HTR-8/SVneo (cell line): ENCODE measurements at places on chromosomes 2 and 18.

DNA sequence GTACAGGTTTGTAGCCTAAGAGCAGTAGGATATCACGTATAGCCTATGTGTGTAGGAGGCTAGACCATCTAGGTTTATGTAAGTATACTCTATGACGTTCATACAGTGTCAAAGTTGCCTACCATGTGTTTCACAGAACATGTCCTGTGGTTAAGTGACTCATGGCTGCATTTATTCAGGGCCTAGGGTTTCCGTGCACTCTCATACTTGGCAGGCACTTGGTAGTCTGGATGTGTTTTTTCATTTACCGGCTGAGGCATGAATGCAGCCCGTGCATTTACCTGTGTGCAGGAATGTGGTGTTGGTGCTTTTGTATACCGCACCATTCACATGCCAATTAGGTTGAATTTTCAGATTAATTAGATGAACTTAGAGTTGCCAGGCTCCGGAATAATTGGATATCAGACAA is 43.4 kb downstream of the MYL12B start:
- DNase-seq: no peak

GRCh38 chr2:168155680-168156079 is 91.7 kb downstream of the STK39 start:
- no peak for DNase-seq

DNA sequence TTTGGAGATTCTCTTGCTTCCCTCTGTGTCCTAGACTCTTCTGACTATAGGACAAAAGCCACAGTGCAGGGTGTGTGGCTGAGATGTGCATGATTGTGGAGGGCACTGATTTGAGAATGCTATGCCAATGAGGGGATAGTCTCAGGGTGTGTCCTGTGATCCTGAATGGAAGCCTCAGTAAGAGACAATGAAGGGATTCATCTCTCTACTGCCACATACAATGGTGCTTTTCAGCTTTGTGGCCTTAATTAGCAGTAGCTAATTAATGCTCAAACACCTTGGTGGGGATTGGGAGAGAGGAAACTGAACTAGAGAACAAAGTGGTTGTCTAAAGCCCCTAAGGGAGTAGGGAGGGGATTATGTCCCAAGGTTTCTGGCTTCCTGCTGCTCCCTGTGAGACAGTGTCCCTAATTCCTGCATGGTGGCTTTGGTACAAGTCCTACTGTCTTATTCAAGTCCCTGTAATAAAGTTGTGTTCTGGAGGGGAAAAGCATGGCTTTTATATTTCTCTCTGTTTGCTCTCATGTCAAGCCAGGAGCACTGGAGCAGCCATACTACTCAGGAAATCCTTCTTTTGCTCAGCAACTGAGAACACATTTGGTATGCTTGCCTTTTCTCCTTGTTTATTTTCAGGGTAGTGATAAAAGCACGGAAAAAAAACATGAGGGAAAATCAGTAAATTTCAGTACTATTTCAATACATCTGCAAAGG is 415.2 kb upstream of the TCF4 start:
- no peak for DNase-seq

DNA sequence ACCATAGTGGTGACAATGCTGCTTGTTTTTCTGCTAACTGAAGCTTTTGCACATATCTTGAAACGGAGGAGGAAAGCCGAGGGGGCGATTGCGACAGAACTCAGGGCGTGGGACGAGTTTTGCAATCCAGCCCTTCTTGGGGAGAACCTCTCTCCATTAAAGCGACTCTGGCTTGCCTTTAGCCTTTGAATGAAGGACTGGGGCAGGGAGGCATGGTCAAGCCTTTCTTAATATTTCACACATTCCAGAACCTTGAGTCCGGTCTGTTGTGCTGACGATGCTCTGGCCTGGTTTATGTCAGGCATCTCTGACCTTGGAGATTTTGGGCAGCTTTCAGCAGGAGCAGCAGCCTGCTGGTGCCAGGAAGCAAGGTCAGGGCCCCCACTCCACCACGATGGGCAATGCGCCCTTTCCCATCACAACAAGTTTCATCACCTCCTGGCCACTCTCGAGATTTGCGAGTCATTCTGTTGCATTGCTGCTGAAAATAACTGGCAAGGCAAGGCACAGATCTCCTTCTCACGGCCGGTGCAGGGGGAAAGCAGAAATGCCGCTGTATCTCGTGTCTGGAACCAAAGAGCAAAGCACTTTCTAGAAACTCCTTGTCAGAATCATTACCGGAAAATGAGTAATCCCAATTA is 10.8 kb downstream of the EMILIN2 start:
- no peak for DNase-seq

- no peak for DNase-seq
Observed at GRCh38 chr18:21134895-21135294, 23.3 kb upstream of the ROCK1 start.

GRCh38 chr18:23127090-23127489 is 8.2 kb upstream of the CABLES1 start:
- DNase-seq: no peak

- no peak for DNase-seq
Observed at GRCh38 chr18:32335228-32335627, 135.5 kb downstream of the GAREM1 start.

DNA sequence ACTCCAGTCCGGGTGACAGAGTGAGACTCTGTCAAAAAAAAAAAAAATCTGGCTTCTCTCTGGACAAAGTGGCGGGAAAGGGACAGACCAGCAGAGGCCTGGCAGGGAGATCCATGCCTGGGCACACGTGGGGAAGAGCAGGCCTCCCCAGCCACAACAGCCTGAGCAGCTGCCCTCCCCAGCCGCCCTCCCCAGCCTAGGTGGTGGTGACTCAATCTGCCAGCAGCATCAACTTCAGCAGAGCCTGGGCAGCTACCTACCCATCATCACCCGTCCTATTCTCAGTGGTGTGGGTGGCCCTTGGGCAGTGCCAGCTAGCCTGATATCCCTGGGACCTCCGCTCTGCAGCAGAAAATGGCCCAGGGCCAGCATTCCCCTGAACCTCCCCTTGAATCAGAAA is 612.4 kb downstream of the FBXO15 start:
- DNase-seq: no peak

DNA sequence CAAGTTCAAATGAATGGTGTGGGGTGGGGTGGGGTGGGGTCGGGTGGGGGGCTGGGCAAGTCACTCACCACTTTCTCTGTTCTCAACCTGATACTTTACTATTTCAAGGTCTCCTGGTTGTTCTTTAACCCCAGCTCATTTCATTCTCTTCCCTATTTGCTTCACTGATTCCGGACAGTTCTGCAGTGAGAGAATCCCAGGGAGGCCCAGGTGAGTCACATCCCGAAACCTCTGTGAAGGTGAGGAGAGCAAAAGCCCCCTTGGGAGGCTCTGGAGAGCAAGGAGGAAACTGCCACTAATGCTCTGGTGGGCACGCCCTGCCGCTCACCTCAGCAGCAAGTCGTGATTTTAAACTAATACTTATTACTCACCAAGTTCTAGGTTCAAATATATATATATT is 8.9 kb downstream of the EDAR start:
- no peak for DNase-seq

- no peak for DNase-seq
Observed at GRCh38 chr2:108968619-108969018, 20.4 kb downstream of the EDAR start.

DNA sequence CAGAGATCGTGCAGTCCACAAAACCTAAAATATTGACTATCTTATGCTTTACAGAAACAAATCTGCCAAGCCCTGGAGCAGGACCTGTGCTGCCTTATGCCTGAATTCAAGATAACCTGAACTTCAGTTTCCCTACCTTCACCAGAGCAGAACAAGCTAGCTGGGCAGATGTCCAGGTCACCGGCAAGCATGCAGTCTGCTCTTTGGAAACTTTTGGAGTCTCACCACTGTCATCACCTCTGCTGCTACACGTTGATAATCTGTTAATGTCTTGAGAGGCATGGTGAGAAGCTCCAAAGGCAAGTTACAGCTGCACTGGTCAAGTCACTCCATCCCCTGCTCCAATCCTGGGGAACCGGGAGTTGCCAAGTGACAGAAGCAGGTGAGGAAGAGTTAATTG is 354.2 kb downstream of the RBM43 start:
- no peak for DNase-seq

DNA sequence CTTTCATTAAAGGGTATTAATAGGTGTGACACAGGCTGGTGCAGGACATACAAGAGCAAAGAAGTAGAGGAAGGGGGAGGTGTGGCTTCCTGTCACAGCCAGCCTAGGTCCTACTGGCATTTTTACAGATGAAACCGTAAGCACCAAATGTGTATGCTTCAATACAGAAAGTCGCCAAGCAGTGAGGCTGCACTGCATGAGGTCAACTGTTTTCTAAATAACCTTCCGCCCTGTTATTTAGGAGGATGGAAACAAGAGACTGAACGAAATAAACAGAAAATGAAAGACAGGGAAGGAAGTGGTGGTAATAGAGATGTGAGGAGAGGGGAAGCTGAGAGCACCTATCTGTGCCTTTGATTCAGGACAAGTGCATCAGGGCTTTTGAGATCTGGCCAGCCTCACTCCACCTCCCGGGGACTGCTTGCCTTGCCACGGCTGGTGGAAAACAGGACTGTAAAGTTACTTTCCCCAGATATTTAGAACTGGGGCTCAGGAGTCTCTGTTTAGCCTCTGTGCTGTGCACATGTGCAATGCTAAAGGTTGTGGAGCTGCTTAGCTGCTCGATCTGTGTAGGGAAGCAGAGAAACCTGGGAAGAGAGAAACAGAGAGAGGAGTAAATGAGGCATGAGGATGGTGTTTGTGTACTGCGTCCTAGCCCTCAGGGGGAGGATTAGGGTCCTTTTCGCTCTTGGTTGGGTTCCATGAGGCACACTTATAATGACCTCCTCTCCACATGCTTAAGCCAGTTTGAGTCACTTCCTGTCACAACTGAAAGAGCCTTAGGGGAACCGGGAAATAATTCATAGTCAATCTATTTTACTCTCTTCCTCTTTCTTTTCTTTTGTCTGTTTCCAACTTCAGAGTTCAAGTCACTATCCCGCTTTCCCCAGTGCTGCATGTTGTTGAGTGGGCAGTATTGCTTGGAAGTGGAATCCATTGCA is 62.3 kb upstream of the BOD1L2 start:
- no peak for DNase-seq

DNA sequence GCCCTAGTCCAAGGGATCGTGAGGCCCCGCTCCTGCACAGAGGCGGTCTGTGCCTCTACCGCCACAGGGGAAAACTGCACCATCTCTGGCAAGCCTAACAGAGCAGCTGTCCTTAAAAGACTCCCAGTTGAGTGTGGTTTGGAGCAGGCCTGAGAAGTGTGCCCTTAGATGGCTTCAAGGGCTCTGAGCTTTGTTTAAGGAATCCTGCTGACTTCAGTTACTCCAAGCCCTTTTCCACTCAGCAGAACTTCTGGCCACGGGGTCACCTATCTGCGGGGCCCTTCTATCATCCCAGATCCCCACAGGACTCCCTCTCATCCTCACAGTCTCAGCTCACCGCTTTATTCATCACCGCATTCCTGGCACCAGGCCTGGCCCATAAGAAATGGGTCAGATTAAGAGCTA is 131.5 kb downstream of the CCDC74A start:
- DNase-seq: no peak

DNA sequence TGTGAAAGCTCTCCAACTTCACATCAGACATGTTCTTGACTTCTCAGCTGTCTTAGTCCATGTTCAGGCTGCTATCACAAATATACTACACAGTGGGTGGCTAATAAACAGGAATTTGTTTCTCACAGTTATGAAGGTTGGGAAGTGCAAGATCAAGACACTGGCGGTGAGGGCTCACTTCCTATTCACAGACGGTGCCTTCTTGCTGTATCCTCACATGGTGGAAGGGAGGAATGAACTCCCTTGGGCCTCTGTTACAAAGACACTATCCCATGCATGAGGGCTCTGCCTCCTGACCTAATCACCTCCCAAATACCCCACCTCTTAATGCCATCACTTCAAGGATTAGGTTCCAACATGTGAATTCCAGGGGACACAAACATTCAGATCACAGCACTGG is 9.7 kb downstream of the UXS1 start:
- no peak for DNase-seq

DNA sequence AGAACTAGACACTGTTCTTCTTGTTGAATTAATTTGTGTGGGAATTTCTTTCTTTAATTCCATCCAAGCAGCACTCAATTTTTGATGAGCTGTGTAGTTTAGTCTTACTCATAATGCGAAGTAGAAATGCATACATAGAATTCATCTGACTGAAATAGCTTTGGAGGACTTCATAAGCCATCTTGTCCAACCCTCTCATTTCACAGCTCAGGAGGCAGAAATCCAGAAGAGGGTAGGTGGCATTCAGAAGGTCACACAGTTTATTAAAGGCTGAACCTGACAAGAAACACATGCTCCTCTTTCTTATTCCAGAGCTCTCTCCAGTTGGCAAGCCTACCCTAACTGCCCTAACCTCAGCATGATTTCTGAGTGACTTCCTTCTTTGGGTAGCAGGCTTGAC is 169.2 kb upstream of the NOSTRIN start:
- DNase-seq: no peak

DNA sequence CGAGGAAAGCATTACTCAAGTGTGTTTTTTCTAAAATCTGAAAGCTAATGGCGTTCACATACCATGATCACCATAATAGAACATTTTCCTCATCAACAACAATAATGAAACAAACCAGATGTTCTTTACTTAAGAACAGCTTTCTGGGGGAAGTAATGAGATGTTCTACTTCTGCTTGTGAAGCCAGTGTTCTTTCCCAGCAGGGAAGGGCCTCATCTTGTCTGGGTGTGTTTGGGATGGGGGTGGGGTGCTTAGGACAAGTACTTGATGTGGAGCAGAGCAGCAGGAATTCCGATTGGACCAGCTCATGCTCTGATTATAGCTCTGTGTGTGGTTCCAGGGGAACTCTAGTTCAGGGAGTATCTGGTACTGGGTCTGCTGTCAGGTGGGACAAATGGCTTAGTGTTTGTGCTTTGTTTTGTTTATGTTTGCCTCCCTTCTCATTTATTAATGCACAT is 163.0 kb upstream of the NOSTRIN start:
- no peak for DNase-seq

- DNase-seq: no peak
Observed at GRCh38 chr2:126936219-126936723, 37.6 kb downstream of the TEX51 start.

- no peak for DNase-seq
Observed at GRCh38 chr2:232741294-232741693, 35.1 kb downstream of the KCNJ13 start.

DNA sequence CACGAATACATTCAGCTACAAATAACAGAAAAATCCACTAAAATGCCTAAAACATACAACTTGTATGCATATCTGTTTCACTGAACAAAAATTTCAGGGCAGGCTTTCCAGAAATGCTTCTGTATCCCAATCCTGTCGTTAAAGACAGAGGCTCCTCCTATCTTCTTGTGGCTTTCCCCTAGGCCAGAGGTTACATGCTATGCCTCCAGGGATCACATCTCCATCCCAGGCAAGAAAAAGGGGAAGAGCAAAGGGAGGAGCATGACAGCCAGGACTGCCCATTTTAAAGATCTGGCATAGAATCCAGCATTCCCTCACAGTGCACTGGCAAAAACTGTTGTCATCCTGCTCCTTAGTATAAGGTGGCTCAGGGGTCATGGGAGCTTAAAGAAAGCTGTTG is 268.7 kb upstream of the SETBP1 start:
- no peak for DNase-seq

GRCh38 chr2:185108588-185108987 is 510.3 kb downstream of the ZNF804A start:
- DNase-seq: no peak
